ENCODE measurements at places on chromosomes 12 and 14.
A peak's percentile ranks its signal among the peaks of the same experiment; 100 is the strongest.

GRCh38 chr12:4736091-4736490 is 15.9 kb downstream of the GALNT8 start:
- no peak for DNase-seq

GRCh38 chr12:26028953-26029735 is 70.7 kb downstream of the RASSF8 start:
- DNase-seq = peak; percentile 67

- DNase-seq = no peak
Observed at GRCh38 chr12:86233126-86233525, 23.1 kb downstream of the MGAT4C start.

- DNase-seq = no peak
Observed at GRCh38 chr14:100033347-100034075, 31.7 kb upstream of the EVL start.

DNA sequence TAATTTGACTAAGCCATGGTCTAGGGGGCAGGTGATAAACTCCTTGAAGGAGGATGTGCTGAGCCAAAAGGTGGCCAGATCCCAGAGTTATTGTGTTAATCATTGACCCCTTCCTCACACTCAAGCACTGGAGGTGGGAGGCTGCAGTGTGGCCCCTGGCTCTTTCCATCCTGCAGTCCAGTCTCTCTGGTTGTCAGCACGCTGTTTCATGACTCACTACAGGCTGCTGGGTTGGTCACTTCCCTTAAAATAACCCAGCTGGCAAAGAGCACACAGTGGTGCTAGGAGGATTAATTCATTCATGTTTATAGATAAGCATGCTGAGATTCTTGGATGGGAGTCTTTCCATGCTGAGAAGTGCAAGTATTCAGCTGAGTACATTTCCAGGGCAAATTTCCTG is 228.9 kb downstream of the ANO2 start:
- DNase-seq = no peak

- DNase-seq = peak; percentile 30
Observed at GRCh38 chr14:103198131-103199105, 75.2 kb downstream of the TNFAIP2 start.

GRCh38 chr14:75226755-75227544 is 50.5 kb upstream of the TMED10 start:
- DNase-seq = no peak

DNA sequence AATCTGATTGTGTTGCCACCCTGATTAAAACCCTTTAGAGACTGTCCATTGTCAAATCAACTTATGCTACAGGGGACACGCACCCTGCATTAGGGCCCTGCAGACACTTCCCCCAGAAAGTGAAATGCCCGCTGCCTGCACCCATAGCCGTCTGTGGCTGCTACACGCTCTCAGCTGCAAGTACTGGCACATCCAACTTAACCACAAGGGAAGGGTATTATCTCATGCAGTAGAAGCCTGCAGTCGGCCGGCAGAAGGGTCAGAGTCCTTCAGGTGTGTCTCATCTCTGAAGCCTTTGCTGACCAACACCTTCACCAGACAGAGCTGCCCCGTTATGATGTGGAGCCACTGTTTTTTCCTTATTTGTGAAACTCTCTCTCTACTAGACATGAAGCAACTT is 20.8 kb downstream of the CFAP251 start:
- DNase-seq = peak; percentile 67

GRCh38 chr12:47834199-47834903 is 14.6 kb upstream of the HDAC7 start:
- peak; percentile 90 for DNase-seq

- no peak for DNase-seq
Observed at GRCh38 chr12:106039242-106039641, 99.5 kb downstream of the NUAK1 start.

DNA sequence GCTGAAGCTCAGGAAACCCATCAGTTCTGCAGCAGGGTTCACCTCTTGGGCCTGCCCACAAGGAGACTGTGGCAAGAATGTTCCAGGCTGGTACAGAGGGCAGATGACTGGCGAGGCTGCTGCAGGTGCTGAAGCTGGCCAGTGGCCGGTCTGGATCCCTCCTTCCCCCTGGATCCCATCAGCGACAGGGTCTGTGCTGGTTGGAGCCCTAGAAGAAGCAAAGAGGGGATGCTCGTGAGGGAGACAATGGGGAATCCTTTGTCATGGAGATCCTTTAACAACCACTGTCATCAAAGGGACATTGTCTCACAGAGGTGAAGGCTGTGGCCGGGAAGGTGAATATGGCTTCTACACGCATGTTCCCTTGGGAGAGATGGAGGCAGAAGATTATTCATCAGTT is 211.4 kb upstream of the TMEM132C start:
- no peak for DNase-seq

GRCh38 chr14:77212943-77213678 is 31.5 kb downstream of the TMEM63C start:
- DNase-seq = peak; percentile 65

- DNase-seq = no peak
Observed at GRCh38 chr14:81312289-81312876, 87.7 kb downstream of the STON2 start.

DNA sequence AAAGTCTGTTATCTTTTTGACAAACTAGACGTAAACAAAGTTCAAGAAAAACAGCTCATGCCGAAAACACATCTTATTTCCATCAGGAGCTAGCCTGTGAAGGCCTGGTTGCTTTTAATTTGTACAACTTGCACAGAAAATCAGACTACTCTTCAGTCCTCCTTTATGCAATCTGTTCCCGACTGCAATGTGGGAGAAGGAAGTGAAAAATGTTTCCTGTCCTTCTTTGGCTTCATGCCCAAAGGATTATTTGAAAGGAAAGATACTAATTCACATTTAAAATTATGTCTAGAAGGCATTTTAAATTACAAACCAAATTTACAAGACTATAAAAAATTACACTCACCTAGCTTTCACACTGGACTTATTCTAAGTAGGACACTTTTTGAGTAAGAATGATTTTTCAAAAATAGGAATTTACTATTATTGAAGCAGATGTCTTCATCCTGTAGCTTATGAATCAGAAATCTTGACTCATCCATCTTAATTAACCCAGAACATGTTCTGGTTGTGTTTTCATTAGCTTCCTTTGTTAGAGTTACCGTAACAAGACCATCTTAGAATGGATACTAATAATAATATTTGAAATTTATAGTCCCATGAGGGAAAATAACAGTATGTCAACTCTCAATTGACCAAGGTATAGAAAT is 272.6 kb downstream of the PRKD1 start:
- no peak for DNase-seq

- peak; percentile 79 for DNase-seq
Observed at GRCh38 chr14:25132732-25133422, 82.9 kb upstream of the STXBP6 start.

DNA sequence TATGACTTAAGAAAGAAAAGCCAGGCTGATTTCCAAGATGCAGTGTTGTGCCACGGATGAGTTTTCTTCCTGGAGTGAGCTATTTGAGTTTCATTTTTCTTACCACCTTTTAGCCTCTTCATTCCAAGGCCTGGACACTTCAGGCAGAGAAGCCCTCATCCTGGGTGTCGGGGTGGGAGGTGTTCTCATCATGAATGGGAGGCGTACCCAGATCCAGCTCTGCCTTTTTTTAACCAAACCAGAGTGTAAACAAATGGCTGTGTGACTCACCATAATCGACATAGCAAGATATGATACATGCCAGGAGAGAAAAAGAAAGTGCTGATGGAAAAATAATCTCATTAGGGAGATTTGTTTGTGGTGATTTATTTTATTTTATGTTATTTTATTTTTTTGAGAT is 79.9 kb downstream of the ARF6 start:
- DNase-seq = peak; percentile 44

DNA sequence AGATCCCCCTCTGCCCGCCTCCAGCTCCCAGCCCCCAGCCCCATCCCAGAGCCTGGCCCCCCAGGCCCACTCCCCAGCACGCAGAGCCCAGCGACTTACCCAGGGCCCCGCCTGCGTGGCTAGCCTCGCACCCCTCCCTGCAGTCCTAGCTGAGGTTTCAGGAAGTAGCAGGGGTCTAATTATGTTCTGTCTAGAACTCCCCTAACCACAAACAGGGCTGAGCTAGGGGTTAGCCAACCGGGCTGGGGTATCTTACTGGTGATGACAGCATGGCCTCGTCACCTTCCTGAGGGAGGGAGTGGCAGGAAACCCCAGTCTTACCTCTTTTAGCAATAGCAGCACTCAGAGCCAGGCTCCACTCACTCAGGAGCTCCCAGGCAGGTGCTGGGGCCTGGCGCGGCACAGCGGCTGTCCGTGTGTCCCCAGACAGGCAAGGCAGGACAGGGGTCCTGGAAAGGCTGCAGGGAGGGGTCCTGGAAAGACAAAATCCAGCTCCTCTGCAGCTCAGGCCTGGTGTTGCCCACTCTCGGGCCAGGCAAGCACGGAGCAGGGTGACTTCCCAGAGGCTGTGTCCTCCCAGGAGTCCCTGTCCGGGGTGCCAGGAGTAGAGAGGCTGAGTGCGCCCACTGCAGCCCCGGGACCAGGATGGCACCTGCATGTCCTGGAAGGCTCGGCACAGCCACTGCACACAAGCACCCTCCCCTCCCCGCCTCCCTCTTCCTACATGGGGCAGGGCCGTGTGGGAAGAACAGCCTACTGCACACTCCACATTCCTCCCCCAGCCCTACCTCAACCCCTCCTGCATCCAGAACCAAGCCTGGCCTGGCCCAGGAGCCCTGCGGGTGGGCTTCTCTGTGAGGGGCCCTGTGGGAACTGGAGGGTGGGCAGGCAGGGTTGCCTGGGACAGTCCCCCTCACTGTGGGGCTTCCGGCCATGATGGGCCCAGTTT is at the start of gene GPR132:
Gene GPR132, minus strand, starts transcription at position 151 of the 949 bp plus-strand sequence. CDS start 10,010 bp downstream, outside the sequence.
- DNase-seq = peak; percentile 95

- DNase-seq = peak; percentile 27
Observed at GRCh38 chr14:91115986-91116770, 2.3 kb downstream of the DGLUCY start.

- DNase-seq = no peak
Observed at GRCh38 chr14:21163871-21164291, 8.0 kb upstream of the OR5AU1 start.

DNA sequence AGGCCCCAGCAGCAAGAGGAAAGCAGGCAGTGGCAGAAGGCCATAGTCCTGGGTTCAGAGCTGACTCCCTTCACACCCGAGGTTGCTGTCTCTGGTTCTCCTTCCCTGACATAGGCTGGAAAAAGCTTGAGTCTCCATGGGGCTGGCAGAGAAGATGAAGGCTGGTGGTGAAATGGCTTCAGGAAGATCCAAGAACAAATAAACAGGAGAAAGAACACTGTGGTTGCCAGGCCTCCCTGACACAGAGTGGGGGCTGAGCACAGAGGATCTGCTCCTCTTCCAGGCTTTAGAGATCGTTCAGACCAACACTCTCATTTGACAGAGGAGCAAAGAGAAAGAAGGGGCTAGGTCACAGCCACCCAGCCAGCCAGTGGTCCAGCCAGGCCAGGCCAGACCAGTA is 14.3 kb downstream of the HDAC7 start:
- DNase-seq = no peak

DNA sequence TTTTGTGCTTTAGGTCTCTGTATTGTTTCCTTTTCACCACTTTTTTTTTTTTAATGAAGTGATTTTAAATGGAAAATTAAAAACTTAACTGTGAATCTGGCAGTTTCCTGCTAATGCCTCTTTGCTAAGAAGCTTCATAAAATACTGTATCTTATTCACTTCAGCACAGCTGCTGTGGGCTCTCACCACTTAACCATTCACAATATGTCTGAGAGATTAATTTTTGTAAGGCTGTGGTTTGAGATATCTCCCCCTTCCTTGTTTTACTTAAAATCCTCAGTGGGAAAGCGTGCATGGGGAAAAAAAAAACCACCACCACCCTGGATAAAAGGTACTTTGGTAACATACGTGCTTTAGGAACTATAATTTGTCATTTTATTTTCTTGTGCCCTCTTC is 115.9 kb downstream of the ETV6 start:
- peak; percentile 85 for DNase-seq

Measured in hematopoietic multipotent progenitor cell treated with erythropoietin and hydrocortisone succinate and interleukin-3 and kit ligand, for 4 days (in vitro differentiated cells).